ENCODE measurements at places on chromosomes 13 and 19. TPM values are rescaled to one million over a fixed set of nuclear protein-coding genes. Genes with fewer than 3 reads are reported as not detected.

GRWD1 gene
- 31.0 TPM for total RNA-seq

DNA sequence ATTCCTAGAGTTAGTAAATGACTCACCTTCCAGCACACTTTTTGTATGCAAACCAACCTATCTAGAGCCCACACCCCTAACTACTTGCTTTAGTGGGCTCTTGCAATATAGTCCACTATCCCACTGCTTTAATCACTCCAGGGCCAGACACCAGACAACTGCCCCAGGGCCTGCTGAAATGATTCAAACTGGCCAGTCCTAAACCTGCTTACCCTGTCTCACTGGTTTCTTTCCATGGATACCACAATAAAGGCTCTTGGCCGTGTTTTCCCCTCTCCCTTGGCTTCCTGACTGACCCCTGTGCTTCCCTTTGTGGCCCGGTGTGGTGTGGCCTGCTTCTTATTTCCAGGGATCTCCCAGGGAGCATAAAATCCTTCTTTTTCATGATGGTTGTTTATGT is 14.6 kb downstream of the HS6ST3 start:
- DNase-seq, result no peak

- no peak for DNase-seq
Observed at GRCh38 chr19:34904664-34905527, 21.8 kb upstream of the ZNF30 start.

DNA sequence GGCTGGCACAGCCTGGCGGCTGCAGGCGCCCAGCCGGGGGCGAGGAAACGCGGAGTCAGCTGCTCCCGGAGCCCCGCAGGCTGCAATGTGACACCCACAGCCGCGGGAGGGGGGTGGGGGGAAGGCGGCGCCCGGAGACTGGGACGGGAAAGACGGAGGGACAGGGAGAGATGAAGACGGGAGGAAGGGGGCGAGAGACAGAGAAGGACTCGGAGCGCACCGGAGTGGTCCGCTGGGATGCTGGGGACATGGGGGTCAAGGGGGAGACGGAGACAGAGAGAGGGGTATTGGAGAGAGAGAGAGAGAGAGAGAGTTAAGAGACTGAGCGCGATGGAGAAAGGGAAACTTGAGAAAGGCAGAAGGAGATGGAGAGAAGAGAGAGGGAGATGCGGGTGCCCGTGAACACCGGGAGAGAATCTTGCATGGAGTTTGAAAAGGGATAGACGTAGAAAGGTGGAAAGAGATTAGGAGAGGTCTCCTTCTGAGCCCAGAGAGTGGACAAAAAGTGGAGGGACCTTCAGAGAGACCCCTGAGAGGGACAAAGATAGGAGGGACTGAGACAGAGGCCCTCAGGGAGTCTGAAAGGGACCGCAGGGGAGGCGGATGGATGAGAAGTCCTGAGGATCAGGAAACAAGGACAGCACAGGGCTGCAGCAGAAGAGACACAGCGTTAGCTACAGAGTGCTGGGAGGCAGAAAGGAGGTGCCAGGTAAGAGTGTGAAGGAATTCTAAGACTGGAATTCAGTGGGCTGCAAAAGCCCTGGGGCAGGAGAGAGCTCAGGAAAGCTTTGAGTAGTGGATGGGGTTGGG is 1.0 kb downstream of the SCN1B start:
- no peak for DNase-seq

DNA sequence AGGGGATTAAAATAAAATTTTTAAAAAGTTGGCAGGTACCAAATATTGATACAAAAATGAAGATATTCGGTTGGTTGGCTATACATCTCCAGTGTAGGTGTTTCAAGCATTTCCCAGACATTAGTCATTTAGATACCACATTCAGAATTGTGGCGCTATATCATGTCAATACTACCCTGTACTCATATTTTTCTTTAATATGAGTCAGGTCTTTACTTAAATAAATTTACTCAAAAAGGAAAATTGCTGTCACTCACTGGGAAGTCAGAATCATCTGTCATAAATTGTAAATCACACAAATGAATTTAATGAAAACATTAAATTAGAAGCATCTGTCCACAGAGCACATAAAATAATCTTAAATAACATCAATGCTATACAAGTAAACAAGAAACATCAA is 134.2 kb downstream of the TSHZ3 start:
- no peak for DNase-seq

DNA sequence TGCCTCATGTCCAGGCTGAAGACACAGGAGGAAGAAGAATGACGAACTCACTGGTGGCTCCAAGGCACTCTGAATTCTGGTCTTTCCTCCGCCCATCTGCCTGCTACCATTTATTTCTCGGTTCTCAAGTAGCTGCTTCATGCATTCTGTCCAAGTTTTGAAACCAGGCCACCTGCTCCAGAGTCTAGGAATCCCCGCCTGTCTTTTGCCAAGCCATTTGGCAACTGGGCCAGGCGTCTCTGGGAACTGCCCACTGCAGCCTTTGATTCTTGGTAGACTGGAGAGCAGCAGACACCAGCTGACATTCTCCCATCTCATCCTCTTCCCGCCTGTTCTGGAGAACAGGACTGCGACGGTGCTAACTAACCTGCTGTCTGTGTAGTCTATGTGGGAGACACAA is 10.8 kb downstream of the SLC35E1 start:
- DNase-seq, result no peak

- DNase-seq, result no peak
Observed at GRCh38 chr13:102983496-102983895, 82.7 kb downstream of the SLC10A2 start.

DNA sequence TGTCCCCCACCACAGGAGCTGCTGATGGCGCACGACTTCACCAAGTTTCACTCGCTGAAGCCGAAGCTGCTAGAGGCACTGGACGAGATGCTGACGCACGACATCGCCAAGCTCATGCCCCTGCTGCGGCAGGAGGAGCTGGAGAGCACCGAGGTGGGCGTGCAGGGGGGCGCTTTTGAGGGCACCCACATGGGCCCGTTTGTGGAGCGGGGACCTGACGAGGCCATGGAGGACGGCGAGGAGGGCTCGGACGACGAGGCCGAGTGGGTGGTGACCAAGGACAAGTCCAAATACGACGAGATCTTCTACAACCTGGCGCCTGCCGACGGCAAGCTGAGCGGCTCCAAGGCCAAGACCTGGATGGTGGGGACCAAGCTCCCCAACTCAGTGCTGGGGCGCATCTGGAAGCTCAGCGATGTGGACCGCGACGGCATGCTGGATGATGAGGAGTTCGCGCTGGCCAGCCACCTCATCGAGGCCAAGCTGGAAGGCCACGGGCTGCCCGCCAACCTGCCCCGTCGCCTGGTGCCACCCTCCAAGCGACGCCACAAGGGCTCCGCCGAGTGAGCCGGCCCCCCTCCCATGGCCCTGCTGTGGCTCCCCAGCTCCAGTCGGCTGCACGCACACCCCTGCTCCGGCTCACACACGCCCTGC is 4.4 kb upstream of the NOP53 start:
- no peak for DNase-seq

- no peak for DNase-seq
Observed at GRCh38 chr19:14655726-14656125, 18.9 kb downstream of the ADGRE3 start.

DNA sequence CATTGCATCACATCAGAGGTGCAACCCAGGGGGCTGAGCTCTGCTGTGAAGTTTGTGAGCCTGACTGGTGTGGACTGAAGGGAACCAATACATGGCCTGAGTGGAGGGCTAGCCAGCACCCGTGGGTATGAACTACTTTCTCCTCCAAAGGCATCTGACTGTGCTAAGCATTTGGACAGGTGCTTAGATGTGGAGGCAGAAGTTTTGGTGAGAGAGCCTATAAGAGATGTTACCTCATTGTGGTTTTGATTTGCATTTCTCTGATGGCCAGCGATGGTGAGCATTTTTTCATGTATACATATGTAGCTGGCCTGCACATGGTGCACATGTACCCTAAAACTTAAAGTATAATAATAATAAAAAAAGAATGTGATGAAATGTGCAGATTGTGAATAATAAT is 46.9 kb downstream of the TEX29 start:
- DNase-seq, result no peak

GRCh38 chr19:8678244-8678807 is 20.3 kb downstream of the ACTL9 start:
- DNase-seq, result no peak

DNA sequence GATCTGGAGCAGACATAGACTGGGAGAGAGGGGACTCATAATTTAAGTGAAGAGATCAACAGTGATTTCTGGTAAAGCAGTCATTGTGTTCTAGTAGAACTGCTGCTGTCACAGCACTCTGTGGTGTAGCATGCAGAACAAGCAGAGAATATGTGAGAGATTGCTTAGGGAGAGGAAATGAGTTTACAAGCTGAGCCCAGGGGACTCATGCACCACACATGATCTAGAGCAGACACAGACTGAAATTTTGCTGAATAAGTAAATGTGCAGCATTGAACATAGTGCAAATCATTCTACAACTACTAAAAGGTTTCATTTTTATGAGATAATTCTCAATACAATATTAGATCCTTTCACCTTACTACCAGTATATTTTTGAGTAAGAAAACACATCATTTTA is 125.7 kb downstream of the MYO16 start:
- no peak for DNase-seq

GRCh38 chr13:77425705-77426104 is 98.8 kb upstream of the MYCBP2 start:
- DNase-seq, result no peak

DNA sequence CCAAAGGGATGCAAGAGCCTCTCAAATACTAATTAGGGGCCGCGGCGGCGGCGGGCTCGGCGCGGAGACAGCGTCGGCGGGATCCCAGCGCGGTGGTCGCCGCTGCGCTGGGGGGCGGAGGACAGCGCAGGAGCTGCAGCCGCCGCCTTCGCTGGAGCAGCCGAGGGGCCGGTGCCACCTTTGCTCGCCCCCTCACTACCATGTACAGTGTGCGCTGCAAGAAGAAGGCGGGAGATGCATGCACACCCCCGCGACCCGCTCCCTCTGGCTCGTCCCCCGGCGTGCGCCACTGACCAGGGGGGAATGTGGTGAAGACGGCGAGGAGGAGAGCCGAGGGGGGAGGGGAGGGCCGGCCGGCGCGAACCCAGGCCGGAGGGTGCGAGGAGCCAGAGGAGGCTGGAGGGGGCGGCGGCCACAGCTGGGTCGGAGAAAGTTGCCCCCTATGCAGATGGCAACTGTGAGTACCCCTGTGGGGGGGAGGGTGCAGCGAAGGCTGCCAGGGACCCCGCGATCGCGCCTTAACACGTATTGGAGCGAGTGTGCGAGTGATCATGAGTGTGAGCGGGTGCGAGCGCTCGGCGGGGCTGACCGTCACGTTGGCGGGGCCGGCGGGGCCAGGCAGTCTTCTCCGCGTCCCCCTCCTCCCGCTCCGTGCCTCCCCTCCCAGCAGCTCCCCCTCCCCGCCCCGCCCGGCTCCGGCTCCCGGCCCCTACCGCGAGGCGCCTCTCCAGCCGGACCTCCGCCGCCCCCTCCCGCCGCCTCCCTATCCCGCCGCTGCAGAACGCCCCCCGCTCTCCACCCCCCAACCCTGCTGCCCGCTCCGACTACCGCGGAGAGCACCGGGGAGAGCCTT is 808 bp downstream of the SLITRK5 start:
- no peak for DNase-seq

DNA sequence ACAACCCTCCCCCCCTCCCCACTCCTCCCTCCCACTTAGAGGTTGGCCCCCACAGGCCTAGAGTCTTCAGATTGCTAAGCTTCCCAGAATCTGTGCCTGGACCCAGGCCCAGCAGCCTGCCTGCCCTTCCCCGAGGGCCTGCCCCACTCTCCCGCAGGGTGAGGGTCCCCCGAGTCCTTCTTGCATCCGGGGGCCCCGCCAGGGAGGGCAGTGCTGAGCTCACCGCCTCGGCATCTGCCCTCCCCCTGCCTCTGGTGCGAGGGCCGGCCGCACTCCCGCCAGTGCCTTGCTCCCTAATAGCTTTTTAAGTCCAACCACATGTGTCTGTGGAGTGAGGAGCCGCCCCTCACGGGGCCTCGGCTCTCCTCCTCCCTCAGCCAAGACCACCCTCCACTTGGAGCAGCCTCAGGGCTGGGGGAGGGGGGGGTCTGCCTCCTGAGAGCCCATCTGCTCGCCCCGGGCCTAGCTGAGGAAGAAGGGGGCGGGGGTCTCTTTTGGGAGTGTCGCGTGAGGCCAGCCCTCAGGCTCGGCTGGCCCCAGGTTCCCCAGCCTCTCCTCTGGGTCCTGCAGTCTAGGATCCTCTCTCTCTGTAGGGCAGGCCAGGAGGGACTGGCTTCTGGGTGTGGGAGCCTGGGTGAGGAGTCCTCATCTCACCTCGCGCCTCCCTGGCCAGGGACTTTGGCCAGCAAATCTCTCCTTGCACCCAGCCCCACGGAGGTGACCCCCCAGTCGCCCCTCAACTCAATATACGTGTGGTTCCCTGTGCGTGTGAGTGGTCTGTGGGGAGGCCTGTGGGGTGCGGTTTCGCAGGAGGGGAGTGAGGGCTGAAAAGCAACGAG is 47.2 kb downstream of the LYL1 start:
- DNase-seq, result no peak
